ENCODE measurements at places on chromosomes 3 and 15.
A peak's percentile ranks its signal among the peaks of the same experiment; 100 is the strongest.

DNA sequence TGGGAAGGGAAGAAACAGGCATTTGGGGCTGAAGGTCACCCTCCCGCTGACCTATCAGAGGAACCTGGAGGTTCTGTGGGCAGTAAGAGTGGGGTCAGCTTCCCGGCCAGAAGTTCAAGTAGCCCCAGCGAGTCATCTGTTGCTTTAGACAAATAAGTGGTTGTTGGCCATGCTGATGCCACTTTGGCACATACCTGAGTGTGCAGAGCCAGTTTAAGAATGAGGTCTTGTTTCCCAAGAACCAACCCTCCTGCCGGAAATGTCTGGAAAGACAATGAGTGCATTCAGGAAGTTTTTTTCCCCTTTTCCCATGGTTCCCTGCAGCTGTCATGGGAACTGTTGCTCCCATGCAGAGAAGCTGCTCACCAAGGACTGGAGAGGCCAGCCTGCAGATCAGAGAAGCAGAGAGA is 166.7 kb downstream of the ZNF621 start:
- no peak for DNase-seq

DNA sequence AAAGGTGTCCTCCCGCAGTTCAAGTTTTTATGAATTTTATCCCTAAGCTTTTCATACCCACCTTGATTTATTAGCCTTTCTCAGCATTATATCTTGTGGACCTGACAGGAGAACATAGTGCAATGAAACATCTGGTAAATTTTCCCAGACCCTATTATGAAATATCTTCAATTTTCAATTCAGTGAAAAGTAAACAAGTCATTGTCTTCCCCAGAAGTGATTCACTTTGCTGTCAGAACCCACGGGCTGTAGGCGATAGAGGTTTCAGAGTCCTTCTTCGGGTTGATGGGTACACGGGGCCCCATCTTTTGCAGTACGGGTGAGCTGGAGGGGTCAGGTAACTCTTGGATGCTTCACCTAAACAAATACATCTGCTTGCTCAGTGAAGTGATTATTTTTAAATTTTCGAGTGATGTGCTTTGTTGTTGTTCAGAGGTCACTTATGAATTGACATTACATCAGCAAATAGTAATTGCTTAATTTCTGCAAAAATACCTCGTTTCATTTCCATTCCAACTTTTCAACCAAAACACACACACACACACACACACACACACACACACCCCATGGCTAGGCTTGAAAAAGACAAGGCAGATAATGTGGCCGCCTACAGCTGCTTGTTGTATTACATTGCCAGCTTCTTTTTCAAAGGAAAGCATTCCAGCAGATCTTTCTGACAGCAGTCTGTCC is 102.9 kb downstream of the SEMA6D start:
- DNase-seq: no peak

DNA sequence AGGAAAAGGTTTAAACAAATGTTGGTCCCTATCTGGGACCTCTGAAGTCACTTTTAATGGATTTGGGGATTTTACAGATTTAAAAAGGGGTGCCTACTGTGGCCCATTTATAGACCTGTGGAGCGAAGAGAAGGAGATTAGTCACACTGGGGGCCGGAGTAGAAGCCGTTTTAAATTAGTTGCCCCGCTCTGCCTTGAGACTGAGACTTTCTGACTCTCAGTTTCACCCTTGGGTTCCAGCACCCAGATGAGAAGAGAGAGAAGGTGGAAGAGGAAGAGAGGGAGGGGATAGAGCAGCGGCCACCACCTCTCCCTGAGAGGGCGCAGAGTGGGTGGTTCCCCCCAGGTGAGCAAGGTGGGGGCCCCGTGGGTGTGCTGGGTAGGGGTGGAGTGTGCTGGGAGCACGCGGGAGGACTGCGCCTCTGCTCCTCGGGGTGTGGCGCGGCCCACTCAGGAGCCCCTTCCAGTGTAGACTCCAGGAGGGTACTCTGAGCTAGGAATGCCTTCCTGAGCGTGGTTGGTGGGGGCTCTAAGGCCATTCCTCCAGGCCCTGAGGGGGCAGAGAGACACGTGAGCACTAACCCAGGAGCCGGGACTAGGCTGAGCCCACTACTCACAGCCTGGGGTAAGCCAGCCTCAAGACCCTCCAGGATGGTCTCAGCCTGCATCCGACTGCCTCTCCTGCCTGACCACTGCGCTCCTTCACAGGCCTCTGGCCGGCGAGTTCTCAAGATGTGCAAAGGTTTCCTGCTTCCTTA is 32.6 kb upstream of the RAB6B start:
- no peak for DNase-seq

DNA sequence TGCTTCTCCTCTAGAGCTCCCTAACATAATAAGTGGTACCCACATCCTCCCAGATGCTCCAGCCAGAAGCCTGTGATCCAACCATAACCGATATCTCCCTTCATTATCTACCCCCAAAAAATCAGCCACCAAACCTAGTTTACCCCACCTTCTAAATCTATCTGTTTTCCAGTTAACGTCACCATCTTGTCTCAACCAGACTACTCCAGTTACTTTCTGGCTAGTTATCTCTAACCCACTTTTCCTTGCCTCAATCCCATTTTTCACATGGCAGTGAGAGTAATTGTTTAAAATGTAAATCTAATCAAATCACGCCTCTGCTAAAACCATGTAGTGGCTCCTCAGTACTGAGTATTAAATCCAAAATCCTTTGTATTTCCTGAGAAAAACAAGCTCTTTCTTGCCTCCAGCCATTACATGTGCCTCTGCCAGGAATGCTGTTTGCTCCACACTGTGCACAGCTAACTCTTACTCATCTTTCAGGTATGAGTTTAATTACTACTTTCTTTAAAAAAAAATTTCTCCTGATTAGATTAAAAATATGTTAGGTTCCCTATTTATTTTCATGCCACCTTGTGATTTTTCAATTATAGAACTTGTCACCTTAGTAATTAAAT is 15.4 kb downstream of the CCDC54 start:
- DNase-seq: no peak

GRCh38 chr15:100714749-100715342 is 112.5 kb downstream of the ASB7 start:
- no peak for DNase-seq

DNA sequence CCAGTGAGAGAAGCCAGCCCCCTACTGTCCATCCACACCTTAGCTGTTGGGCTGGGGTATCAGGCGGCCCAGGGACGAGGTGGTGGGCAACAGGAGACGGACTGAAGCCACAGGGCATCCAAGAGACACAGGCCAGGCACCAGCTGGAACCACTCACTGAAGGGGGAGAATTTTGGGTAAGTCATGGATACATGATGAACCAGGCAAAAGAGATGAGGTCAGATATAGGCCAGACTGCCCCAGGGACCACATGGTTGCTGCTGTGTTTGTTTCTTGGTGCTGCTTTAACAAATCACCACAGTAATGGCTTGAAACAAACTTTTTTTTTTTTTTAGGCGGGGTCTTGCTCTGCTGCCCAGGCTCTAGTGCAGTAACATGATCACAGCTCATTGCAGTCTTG is 66.4 kb downstream of the SEMA5B start:
- no peak for DNase-seq

- DNase-seq: no peak
Observed at GRCh38 chr3:51373658-51374421, 11.3 kb upstream of the MANF start.

DNA sequence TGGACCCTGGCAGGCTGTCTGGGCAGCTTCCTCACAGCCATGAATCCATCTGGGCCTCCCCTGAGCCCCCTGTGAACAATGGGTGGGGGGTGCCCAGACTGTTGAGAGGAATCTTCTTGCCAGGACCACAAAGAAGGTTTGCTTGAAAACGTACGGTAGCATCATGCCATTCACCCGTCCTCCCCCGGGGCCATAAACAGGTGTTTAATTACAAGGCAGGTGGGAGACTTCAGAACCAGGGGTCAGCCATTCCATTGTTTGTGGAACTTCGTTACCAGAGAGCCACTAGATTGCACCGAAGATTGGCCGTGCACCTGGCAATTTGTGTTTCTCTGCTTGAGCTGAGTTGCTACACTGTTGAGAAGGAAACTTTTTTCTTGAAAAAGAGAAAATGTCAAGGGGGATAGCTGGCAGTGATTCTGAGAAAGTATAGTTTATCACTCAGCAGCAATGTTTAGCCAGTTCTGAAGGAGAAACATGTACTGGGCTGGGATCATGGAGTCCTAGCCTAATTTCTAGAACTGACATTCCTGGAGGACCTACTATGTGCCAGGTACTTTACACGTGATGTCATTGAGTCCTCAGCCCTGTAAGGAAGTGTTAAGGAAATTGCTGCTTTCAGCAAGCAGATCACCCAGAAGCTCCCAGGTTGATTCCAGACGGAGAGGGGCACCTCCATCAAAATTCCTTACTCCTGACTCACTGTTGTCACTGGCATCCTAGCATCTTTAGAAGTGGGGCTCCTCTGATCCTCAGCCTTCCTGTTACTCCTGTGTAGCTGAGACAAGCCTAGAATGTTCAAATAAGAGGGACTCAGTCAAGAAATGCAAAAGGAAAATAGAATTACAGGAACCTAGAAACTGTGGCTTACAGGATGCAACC is 103.8 kb upstream of the UBE2E1 start:
- DNase-seq: no peak

- no peak for DNase-seq
Observed at GRCh38 chr3:122263058-122263457, 62.0 kb upstream of the CSTA start.

DNA sequence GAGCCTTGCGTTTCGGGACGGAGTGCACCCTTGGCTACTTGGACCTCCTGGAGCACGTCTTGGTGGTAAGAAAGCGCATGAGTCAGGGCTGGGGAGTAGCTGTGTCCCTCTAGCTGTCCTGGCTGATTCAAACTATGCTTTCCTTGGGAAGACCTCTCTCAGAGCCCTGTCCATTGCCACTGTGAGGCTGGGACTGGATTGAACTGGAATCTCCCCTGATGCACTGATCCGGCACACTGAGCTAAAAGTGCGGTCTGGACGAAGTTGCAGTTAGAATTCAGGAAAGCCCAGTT is 232.6 kb upstream of the TPM1 start:
- DNase-seq: no peak

GRCh38 chr3:149209431-149209830 is 12.2 kb downstream of the CP start:
- no peak for DNase-seq

DNA sequence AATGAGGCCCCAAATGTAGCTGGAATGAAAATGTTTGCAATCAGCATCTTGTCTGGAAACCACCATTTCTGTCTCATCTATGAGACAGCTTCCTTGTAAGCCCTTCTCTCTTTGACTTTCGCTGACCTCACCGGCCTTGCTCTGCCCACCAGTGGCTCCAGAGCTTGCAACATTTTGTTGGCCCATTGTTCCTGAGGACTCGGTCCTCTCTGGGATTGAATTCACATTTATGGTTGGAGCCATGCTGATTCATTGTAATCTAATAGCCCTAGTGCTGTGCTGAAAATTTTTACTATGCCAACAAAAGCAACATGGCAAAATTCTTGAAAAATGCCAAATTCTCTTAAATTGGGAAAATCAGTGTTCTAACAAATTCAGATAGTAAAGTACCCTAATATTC is 37.2 kb downstream of the ABHD5 start:
- DNase-seq: no peak

- no peak for DNase-seq
Observed at GRCh38 chr15:75545064-75545463, 34.1 kb downstream of the PTPN9 start.

DNA sequence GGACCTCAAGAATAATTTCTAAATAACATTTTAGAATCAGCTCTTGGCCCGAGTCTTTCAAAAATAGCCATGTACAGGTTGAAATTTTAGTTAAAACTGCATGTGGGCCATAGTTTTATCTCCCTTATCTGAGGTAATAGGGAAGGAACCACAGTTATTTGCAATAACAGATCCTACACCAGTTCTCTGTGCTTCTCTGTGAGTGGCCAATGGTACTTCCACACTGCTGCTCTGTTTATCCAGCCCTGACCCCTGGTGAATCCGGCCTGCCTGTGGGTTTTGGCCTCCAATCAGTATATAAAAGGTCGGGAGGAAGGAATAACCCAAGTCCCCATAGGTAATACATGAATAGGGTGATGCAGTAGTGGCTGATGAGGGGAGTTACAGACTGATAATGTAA is 48.0 kb upstream of the TNIK start:
- DNase-seq: no peak

- DNase-seq: peak; percentile 63
Observed at GRCh38 chr3:129605203-129605921, 1.1 kb downstream of the PLXND1 start.

DNA sequence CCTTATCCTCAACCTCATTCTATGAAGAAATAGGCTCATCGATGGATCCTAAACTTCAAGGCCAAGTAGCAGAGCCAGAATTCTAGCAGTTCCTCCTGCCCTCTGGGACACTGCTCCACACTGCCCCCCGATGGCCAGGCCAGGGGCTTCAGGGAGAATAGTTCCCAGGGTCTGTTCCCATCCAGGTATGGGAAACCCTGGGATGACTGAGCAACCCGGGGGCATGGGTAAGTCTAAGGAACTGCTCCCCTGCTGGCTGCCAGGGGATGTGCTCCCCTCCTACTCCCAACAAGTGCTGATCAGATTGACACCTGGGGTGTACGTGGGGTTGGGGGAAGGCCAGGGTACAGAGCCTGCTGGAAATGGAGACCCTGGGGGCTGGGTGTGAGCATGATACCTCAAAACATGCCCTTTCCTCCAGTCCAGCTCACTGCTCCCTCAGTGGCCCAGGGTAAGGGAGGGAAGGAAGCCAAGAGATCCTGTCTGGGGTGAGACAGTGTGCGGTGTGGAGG is 7.6 kb downstream of the ULK3 start:
- DNase-seq: peak; percentile 74

- DNase-seq: peak; percentile 6
Observed at GRCh38 chr3:70308760-70309159, 3.7 kb downstream of the MDFIC2 start.

GRCh38 chr15:38147246-38147645 is 105.4 kb upstream of the SPRED1 start:
- DNase-seq: no peak

DNA sequence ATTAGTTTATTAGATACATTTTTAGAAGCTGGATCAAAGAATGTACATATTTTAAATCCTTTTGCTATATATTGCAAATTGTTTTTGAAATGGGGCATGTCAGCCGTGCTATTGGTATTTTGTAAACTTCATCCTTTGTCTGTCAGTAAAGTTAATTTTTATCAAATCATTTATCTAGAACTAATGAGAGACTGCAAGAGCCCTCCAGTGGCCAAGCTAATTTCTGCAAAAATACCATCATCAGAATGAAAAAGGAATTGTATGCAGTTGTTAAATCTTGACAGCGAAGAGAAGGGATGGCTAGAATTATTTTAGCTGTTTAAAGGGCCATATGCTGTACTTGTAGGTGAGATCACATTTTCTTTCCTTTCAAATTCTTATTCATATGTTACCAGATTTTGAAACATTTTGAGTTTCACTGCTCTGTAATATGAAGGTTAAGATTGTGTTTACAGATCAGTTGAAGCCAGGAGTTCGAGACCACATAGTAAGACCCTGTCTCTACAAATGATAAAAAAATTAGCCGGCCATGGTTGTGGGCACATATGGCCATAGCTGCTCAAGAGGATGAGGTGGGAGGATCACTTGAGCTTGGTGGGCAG is 8.1 kb upstream of the CLDN11 start:
- no peak for DNase-seq

GRCh38 chr3:119221779-119222320 is 18.8 kb downstream of the B4GALT4 start:
- DNase-seq: no peak

- no peak for DNase-seq
Observed at GRCh38 chr3:138812806-138813205, 21.9 kb downstream of the PIK3CB start.

Measured in GM20000 (cell line).